ENCODE measurements at places on chromosomes 6 and 20.

DNA sequence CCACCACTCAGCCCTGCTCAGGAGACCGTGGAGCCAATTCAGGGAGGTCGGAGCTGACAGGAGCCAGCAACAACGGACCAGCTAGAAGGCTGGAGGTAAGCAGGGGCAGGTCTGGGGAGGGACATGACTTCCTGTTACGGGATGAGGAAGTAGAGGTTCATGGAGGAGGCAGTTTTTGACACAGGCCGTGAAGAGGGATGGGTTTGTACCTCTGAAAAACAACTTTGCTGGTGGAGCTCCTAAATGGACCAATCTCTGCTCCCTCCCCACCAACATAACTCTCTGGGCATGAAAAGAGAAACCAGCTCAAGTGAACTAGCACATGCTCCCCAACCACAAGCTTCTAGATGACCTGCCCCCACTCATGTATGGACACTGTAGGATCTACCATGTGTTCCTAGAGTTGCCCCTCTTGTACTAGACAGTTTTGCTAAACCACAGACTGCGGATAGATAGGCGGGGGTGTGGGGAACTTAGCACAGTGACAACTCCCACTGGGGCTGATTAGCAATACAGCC is 31.4 kb downstream of the RALGAPA2 start:
- no peak for DNase-seq

DNA sequence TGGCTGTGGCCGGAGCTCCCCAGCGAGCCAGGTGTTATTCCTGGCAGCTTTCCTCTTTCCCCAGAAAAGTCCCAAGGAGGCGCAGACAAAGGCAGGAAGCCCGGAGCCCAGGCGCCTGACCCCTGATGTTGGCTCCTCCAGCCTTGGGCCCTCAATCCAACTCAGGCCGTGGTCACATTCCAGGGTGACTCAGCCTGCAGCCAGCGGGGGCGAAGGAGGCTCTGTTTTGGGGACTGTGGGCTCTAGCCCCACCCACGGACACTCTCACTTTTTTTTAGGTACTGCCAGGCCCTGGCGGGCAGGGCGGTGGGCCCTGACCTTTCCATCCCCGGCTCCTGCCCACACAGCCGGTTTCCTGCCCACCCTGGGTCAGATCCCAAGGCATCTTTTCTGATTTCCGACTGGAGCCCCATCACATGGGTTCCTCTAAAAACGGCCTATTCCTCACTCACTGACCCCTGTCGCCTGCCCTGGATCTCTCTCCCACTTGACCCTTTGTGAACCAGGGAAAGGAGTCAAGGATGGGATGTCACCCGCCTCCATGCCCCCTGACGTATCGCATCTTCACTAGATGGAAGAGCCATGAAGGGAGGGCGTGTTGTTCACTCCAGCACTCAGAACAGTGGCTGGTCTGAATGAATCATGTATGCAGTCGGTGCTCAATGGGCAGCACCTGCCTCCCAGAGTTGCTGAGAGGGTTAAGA is 5.5 kb downstream of the PTGIS start:
- no peak for DNase-seq

- no peak for DNase-seq
These were observed 72.5 kb downstream of the ITCH start for GRCh38 chr20:34435589-34435988.

DNA sequence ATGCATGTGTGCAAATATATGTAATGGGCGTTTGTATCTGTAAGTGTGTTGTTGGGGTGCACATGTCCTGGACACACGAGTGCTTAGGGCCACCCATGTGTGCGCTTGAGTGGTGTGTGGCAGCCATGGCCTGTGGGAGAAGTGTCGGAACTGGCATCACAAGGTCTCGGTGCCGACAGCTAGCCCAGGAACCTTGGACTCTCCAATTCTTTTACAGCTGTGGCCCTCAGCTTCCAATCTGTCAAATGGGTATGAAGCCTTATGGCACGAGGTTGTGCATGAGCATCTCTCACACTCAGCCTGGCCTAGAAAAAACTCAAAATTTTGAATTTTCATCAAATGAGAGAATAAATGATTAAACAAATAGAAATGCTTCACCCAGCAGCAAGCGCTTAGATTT is 42.0 kb downstream of the SPDEF start:
- no peak for DNase-seq

DNA sequence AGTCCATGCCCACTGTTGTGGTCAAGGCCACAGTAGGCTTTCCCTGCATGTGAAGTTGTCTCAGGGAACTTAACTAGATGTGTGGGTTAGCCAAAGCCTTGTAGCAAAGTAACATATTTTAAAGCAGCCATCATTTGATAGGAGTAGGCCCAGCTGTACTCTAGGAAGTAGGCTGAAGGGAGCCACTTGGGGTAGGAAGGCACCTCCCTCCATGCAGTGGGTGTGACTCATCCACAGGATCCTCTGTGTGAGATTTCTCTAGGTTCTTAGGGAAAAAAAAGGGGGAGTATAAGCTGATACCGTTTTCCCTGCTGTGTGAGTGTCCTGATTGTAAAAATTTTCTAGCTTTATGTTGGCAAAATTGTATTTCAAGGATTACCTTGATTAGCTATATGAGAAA is 44.7 kb downstream of the VAPB start:
- no peak for DNase-seq

DNA sequence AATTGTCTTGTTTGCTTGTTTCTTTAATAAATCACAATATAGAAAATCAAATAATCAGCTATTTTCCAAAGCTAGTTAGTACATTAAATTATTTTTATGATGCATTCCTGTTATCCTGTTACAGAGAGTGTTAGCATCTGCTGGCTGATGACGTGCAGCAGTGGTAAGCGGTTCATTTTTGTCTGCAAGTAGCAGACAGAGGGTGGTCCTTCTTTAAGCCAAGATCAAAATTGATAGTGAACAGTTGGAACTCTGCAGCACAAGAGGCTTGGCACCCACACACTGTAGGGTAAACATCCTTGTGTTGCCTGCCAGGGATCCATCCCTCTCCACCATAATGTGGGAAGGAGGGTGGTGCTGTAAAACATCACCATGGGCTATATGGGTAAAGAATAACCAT is 158.3 kb downstream of the FRK start:
- no peak for DNase-seq

DNA sequence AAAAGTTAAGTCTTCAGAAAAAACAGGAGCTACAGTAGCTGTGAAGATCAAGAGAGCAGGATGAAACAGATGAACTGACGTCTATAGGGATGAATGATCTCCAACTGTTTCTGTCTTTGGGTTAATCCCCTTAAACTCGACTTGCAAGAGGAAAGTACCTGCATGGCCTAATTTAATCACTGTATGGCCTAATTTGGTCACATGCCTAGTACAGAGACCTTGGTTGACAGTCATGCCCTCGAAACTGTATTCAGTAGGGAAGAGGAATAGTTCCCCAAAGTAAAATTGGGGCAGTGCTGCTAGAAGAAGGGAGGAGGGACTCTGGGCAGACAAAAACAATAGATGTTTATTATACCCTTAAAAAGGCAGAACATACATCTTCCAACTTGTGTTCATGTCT is 10.0 kb upstream of the SMAP1 start:
- DNase-seq, result no peak

GRCh38 chr6:157822245-157823000 is 623 bp upstream of the SNX9 start:
- DNase-seq, result no peak

DNA sequence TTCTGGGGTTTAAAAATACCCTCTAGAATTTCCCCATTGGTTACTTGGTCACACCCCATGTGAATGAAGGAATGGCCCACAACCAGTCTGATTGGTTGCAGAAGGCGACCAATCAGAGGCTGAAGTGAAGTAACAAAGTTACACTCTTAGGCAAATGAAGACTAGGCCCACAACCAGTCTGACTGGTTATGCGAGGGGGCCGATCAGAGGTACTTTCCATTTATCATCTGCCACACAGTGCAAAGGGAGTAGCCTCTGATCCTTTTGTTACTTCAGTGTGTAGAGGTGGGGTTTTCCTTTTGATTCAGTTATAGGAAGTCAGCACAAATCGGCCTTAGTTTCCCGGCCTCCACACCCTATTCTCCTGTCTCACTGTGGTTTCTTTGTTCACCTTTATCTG is 61.2 kb upstream of the SGK1 start:
- peak; percentile 82 for DNase-seq

GRCh38 chr6:148521586-148521985 is 178.9 kb downstream of the SASH1 start:
- DNase-seq, result no peak

- no peak for DNase-seq
These were observed 11.9 kb upstream of the HELZ2 start for GRCh38 chr20:63585616-63586565.

- no peak for DNase-seq
These were observed 36.6 kb upstream of the DYNLRB1 start for GRCh38 chr20:34479627-34480026.

GRCh38 chr20:59069026-59069425 is 26.4 kb upstream of the PRELID3B start:
- no peak for DNase-seq

DNA sequence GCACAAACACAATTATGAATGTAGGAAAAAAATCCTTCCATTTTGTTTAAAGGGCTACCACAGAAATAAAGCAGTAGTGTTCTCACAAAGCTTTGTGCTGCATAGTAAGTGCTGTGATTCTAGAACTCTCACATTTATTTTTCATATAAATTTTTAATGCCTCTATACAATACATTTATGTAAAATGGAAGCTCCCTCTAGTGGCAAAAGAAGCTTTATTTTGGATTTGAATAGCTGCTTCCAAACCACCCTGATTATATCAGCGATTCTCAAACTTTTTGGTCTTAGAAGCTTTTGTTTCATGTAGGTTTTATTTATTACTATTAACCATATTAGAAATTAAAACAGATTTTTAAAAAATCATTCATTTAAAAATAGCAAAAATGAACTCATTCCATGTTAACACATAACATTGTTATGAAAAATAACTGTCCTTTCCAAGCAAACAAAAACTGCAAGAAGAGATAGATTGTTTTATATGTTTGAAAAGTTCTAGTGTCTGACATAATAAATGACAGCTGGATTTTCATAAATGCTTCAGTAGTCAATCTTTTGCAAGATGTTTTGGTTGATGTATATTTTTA is 38.4 kb downstream of the HS3ST5 start:
- DNase-seq, result peak; percentile 0

GRCh38 chr6:5994234-5994998 is 12.3 kb downstream of the NRN1 start:
- no peak for DNase-seq

- no peak for DNase-seq
These were observed 9.1 kb downstream of the HIVEP2 start for GRCh38 chr6:142935553-142936517.

GRCh38 chr20:24918579-24919566 is 30.2 kb upstream of the CST7 start:
- DNase-seq, result no peak

DNA sequence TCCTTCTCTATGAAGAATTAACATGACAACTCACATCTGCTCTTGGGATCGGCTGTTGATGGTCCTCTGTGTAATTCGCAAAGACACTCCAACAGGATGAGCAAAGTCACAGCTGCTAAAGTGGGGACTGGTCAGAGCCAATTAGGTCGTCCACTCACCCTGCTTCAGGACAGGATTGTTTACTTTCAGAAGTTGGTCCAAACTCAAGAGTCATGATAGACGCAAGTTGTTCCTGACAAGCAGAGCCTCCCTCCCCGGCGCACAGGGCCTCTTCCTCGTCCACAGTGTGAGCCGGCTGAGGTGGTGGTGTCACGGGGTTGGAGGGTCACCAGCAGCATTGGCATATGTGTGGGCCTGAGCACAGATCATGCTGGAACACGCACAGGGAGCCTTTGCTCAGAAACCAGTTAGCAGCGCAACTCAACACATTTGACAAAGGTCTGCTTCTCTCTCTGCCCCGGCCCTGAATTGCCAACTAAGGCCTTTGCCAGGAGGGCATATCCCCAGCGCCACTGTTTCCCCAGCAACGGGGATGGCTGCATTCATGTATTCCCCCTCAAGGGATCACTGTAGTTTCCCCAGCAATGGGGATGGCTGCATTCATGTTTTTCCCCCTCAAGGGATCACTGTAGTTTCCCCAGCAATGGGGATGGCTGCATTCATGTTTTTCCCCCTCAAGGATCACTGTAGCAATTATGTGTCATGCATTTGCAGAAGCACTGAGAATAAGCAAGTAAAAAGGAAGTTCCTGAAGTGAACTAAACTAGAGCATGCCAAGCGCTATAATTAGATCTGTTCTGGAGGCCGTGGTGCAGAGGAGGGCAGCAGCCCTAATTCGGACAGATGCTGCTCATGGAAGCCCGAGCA is 111.7 kb downstream of the THBS2 start:
- DNase-seq, result no peak

DNA sequence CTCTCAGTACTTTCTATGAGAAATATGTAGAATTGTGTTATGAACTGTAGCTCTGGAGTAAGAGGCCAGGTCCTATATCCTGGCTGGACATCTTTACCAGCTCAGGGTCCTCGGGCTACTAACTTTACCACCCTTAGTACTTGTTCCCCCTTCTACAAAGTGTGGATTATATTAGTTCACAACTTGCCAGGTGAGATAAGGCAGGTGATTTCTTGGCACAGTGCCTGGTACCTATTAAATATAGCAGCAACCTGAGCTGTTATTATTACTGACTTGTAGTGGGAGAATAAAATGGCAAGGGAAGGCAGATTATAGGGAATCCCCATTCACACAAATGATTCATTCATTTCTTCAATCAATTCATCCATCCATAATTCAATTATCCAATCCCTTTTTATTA is 150.1 kb downstream of the DOK5 start:
- no peak for DNase-seq

DNA sequence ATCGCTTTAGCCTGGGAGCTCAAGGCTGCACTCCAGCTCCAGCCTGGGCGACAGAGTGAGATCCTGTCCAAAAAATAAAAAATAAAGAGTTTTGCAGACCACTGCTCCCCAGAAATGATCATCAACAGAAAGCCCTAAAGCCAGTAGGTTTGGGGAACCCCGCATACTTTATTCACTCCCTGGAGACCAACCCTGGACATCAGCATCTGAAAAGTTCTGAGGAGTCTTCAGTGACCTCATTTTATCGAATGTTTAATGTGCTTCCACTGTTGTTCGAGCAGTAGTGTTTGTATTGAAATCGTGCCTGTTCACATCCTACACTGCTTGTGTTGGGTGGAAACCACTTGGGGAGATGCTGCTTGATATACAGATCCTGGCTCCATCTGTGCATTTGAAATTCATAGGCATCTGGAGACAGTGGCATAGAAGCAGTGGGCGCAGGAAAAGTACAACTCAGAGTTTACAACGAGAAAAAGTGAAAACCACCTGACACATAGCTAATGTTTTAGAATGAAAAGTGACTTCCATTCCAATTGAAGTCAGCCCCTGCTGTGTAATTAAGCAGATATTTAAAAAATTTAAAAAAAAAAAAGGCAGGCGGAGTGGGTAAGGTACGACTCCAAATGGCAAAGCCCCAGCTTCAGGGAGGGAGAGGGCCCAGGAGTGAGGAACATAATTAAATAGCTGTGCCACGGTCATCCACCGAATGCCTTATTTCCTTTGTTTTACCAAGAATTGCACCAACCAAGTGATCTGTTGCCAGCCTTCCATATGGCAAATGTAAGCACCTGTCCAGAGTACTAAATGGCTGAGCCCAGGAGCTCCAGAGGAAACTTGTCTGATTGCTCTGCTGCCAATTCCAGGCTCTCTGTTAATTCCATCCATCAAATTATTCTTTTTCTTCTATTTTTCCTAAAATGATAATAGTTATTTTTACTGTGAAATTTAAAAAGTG is 100.4 kb upstream of the NAA20 start:
- DNase-seq, result no peak

- no peak for DNase-seq
These were observed 14.6 kb upstream of the ARMC12 start for GRCh38 chr6:35722121-35722761.
